ENCODE measurements at places on chromosomes 12 and 14.

- DNase-seq = peak; percentile 73
These were observed 14.3 kb downstream of the MCRS1 start for GRCh38 chr12:49553512-49554088.

- DNase-seq = no peak
These were observed 11.4 kb upstream of the BDKRB2 start for GRCh38 chr14:96192975-96193805.

DNA sequence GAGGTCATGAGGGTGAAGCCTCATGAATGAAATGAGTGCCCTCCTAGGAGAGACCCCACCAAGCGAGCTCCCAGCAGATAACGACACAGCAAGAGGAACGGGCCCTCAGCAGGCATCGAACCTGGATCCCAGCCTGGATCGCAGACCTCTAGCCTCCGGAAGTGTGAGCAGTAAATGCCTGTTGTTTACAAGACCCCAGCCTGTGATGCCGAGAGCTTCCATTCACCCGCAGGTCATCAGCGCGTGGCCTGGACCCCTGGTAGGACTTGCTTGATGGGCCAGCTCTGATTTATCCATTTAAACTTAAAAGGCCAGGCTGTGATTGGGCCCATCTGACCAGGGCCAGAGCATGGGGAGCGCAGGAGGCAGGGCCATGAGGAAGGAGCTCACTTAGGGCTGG lies 7.0 kb downstream of the TMEM179 start:
- no peak for DNase-seq

GRCh38 chr12:75670216-75670615 lies 158.8 kb upstream of the KRR1 start:
- no peak for DNase-seq

DNA sequence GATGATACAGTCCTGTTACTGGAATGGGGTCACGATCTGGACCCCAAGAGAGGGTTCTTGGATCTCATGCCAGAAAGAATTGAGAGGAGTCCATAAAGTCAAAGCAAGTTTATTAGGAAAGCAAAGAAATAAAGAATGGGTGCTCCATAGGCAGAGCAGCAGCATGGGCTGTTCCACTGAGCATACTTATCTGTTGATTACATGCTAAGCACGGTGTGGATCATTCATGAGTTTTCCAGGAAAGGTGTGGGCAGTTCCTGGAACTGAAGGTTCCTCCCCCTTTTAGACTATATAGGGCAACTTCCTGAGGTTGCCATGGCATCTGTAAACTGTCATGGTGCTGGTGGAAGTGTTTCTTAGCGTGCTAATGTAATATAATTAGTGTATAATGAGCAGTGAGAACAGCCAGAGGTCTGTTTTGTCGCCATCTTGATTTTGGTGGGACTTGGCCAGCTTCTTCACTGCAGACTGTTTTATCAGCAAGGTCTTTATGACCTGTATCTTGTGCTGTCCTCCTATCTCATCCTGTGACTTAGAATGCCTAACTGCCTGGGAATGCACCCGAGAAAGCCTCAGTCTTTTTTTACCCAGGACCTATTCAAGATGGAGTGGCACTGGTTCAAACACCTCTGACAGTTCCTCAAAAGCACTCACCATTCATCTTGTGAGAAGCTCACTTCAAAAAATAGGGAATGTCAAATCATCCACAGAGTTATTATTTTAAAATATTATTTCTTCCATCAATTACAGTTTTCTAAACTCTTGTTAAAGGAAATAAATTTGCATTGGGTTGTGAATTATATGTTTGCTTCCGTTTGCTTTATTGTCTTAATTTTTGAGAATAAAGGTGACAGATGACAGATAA lies 1358.8 kb upstream of the TMEM132C start:
- DNase-seq = no peak

DNA sequence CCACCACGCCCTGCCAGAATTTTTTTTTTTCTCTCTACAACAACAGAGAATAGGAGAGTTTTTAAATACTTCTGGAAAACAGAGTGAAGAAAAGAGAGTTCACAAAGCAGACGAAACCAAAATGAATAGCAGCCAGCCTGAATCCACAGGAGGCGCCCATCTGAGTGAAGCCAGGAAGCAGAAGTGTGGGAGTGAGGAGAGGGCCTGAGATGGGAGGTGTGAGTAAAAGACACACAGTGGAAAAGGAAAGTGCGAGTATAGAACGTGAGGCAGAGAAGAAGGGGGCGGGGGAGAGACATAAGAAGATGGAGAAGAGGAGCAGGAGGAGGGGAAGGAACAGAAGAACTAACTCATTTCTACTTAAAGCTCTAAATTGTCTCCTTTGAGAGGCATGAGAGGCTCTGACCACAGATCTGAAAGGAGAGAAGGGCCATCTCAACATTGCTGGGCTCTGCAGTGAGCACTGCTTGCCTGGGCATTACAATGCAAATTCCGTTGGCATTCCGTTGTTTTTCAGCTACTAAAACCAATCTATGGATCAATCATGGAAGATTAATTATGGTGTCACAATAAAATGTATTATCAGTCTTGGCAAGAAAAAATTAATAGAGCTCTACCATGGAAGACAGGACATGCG lies 140.1 kb upstream of the CPSF6 start:
- no peak for DNase-seq

- no peak for DNase-seq
These were observed 86.5 kb downstream of the SRGAP1 start for GRCh38 chr12:63930971-63931370.

Measured in iPS-NIHi11 (cell line).